ENCODE measurements at places on chromosomes 11 and 22.

DNA sequence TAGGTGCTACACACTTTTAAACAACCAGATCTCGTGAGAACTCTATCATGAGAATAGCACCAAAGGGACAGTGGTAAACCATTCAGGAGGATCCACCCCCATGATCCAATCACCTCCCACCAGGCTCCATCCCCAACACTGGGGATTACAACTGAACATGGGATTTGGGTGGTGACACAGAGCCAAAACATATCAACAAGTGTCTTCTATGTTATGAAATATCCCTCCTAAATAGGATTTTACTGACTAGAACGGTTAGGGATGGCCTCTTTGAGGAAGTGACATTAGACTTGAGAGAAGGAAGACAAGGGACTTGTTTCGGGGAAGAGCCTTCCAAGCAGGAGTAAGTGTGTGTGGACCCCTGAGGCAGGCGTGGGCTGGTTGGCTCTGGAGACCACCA lies 11.9 kb upstream of the MRPL11 start:
- no peak for DNase-seq

DNA sequence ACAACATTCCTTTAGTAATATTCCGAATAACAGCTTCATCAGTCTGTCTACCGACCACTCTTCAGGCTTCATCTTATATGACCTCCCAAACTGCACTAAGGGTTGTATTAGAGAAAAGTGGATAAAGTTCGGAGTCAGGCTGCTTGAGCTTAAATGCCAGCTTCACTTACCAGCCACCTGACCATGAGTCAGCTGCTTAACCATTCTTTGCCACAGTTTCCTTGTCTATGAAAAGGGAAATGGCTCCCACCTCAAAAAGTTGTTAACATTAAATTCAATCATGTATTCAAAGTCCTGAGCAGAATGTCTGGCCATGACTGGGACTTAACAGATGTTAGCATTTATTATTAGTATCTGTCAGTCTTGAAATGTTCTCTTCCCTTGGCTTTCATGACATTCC lies 20.9 kb downstream of the LIMK2 start:
- DNase-seq, result no peak

DNA sequence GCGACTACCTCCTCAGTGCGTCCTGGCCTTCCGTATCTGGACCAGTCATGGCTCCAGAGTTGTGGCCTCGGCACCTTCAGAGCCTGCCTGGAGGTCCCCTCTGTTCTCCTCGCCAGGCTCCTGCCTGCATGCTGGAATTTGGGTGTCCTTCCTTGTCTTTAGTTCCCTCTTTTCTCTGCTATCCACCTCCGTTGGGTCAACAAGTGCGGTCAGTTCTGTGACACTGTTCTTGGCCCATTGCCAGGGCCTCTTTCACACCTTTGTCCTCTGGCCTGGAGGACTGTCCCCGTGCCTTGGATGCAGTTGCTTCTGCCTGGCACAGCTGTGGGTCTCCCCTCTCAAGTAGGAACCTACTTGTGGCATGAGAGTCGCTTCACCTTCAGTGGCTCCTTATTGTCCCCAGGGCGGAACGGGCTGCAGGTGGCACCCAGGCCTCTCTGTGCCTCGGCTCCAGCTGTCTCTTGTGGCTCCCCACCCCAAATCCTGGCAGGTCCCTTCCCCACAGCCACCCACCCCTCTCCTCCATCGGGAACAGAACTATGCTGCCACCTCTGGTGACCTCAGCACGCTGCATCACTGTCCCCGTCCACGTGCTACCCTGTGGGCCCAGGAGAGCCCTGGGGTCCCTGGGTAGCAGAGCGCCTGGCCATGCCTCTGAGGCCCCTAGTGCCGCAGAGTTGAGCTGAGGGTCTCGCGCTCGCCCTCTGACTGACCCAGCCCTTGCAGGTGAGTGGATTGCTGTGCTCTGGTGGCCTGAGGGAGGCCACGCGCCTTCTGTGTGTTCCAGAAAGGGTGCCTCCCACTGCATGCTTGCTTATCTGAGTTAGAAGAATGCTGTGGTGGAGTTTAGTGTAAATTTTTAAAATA lies 4.7 kb downstream of the DGCR8 start:
- no peak for DNase-seq

GRCh38 chr11:26109658-26110368 lies 222.1 kb upstream of the ANO3 start:
- DNase-seq, result no peak

GRCh38 chr22:50030297-50031188 lies 18.0 kb upstream of the IL17REL start:
- DNase-seq, result peak; percentile 81

DNA sequence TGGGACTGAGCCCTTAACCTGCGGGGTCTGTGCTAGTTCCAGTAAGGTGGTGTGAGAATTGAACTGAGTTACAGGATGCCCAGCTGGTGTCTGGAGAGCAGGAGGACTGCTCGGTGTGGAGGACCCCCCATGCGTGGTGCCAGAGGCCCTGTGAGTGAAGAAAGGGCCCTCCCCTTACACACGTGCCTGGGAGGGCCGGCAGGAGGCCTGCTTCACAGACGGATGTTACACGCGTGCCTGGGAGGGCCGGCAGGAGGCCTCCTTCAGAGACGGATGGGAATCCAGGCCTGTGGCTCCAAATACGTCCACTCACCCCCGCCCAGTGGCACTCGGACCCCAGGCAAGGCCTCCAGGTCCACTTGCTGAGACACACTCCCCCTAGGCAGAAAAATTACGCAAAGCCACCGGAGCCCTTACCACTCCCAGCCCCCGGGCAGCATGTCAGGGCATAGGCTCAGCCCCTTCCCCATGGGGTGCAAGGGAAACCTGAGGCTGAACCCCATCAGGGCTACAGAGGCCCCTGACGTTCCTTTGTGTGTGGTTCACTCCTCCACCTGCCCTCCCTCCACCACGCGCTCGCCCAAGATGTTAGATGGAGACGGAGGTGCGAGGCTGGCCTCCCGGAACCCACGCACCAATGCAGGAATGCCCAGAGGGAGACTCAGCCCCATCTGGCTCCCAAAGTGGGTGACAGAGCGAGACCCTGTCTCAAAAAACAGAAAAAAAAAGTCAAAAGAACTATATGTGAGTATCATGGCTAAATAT lies 227.8 kb downstream of the BRD1 start:
- DNase-seq, result no peak

- no peak for DNase-seq
These were observed 48.4 kb upstream of the HSD17B12 start for GRCh38 chr11:43632181-43632580.

GRCh38 chr11:63179432-63180041 lies 35.5 kb upstream of the SLC22A24 start:
- no peak for DNase-seq

DNA sequence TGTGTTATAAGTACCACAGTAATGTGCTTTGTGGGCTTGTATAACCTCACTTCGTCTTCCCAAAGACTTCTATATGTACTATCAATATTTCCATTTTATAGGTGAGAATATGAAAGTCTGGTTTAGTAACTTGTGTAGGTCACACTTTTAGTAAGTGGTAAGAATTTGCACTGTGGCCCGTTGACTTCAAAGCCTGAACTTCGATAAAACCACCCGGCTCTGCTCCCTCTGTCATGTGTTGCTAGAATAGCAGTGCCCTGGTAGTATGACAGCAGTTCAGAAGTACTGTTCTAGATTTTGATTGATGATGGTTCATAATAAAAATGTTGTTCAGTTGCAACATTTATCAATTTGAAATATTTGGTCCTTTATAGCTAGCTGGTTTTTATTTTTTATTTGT lies 110.2 kb upstream of the SORL1-AS1 start:
- DNase-seq, result peak; percentile 34

DNA sequence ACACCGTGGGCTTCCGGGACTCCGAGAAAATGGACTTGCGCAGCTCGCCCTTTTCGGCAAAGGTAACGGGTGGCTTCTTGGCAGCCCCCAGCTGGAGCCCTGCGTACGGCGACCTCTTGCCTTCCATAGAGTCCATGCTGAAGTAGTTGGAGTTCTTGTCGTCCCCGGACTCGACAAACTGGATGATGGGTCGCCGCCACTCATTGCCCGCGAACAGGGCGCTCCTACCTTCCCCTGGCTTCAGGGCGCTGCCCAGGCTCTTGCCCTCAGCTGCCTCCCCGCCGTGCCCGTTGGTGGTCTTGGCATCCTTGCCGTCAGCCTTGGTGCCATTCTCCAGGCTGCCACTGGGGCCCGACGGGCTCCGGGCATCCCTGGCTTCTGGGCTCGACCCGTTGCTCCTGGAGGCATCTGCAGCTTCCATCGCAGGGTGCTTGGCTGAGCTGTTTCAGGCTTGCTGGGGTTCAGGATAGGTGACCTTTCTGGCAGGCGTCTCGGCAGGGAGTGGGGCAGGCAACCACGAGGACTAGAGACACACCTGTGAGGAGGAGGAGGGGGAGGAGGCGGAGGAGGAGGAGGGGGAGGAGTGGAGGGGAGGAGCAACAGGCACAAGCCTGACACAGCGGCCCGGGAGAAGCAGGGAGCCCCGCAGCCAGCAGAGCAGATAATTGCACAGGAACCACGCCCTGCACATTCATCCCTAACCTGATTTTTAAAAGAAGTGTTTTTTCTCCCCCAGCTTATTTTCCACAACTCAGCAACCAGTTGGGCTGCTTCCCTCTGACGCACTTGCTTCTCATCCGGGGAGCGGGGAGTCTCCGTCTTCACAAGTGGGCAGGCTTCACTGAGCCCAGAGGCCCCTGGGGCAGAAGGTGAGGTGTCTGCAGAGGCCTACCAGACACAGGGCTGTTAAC lies at the start of gene TRIM29:
Gene TRIM29, minus strand, starts transcription at position 503 of the 911 bp plus-strand sequence. Its CDS starts 82 bp downstream, at position 421.
- no peak for DNase-seq

Data from stimulated activated CD4-positive, alpha-beta T cell treated with anti-CD3 and anti-CD28 coated beads, Interleukin-12 subunit alpha, Interleukin-12 subunit beta, amount 100 ng/mL, for 48 hours (primary cell).